ENCODE measurements at places on chromosomes 1 and 21. TPM values are rescaled to one million over a fixed set of nuclear protein-coding genes. Genes with fewer than 3 reads are reported as not detected.

GRCh38 chr1:236281198-236281653 lies 532 bp downstream of the ERO1B start:
- H3K36me3 ChIP-seq = no peaks in the 10 kb centered on the region
- peak overlapping the region; percentile 92 for H3K4me3 ChIP-seq
- peak overlapping the region; percentile 86 for H3K27ac ChIP-seq
- peak; percentile 12 for DNase-seq
- peaks cover 40% of the 10 kb centered on the region for H3K4me1 ChIP-seq

Gene FCER1A
- 5.9 TPM for total RNA-seq

Gene EYA3
- 12.5 TPM for total RNA-seq

DNA sequence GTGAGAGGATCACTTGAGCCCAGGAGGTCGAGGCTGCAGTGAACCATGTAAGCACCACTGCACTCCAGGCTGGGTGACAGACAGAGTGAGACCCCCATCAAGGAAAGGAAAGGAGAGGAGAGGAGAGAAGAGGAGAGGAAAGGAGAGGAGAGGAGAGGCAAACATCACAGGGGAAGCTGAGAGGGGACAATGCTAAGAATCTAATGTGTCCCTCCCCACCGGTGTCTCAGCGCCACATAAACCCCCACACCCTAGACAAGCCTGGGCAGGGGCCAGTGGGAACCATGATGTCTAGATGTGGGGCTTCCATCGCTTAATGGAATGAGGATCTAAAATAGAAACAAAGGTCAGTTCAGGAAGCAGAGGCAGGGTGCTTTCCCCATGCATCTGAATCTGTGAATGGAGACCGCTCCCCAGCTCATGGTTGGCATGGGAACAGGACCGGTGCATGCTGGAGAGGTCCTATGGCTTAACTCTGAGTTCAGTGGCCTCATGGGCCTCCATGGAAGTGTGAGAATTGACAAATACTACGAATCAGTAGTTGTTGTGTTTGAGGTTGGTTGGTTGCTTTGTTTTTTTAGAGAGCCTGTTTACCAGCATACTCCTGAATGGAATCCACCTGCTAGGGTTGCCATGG lies 16.3 kb upstream of the LAPTM5 start:
- no peak for DNase-seq
- no peak overlapping the region for H3K4me3 ChIP-seq
- peaks cover 6% of the 10 kb centered on the region for H3K4me1 ChIP-seq

Gene CFH
- 23.1 TPM for total RNA-seq

Gene ERICH3
- not detected for total RNA-seq

- peak; percentile 10 for DNase-seq
- peaks cover 3% of the 10 kb centered on the region for H3K4me1 ChIP-seq
- peak within 1 kb of the TSS; percentile 39 for H3K4me3 ChIP-seq
- no peak within 1 kb of the TSS for H3K27ac ChIP-seq
Measured at GRCh38 chr1:165444897-165445370, at the start of gene RXRG. Gene RXRG, minus strand, starts transcription at chr1:165445126. Its CDS starts 233 bp downstream, at chr1:165444893.

GRCh38 chr21:44773291-44773932 lies 28.2 kb downstream of the UBE2G2 start:
- H3K4me3 ChIP-seq = no peak overlapping the region
- H3K36me3 ChIP-seq = peaks cover 16% of the 10 kb centered on the region
- H3K4me1 ChIP-seq = peaks cover 12% of the 10 kb centered on the region
- no peaks in the 10 kb centered on the region for H3K27me3 ChIP-seq
- DNase-seq = no peak

GRCh38 chr1:232965124-232965911 lies 14.9 kb downstream of the NTPCR start:
- DNase-seq = no peak
- no peaks in the 10 kb centered on the region for H3K27me3 ChIP-seq
- no peak overlapping the region for H3K27ac ChIP-seq
- peaks cover 2% of the 10 kb centered on the region for H3K36me3 ChIP-seq
- H3K4me1 ChIP-seq = peaks cover 16% of the 10 kb centered on the region

- no peaks in the 10 kb centered on the region for H3K36me3 ChIP-seq
- H3K4me3 ChIP-seq = no peak overlapping the region
- no peaks in the 10 kb centered on the region for H3K27me3 ChIP-seq
- DNase-seq = no peak
- H3K4me1 ChIP-seq = no peaks in the 10 kb centered on the region
Measured at GRCh38 chr1:187999973-188000372, 1171.2 kb downstream of the PLA2G4A start.

GRCh38 chr1:67863637-67864036 lies 30.4 kb upstream of the GNG12 start:
- DNase-seq = no peak
- peaks cover 61% of the 10 kb centered on the region for H3K27me3 ChIP-seq

- H3K36me3 ChIP-seq = no peaks in the 10 kb centered on the region
- no peaks in the 10 kb centered on the region for H3K4me1 ChIP-seq
- H3K27me3 ChIP-seq = peaks cover 42% of the 10 kb centered on the region
- DNase-seq = no peak
- no peak overlapping the region for H3K4me3 ChIP-seq
Measured at GRCh38 chr1:157247005-157247763, 109.0 kb upstream of the ETV3 start.

Gene VAV3
- total RNA-seq = 10.6 TPM

GRCh38 chr1:31796707-31797106 lies 19.1 kb downstream of the SPOCD1 start:
- H3K27ac ChIP-seq = no peak overlapping the region
- H3K27me3 ChIP-seq = peaks cover 46% of the 10 kb centered on the region
- no peak overlapping the region for H3K4me3 ChIP-seq
- H3K36me3 ChIP-seq = no peaks in the 10 kb centered on the region

GRCh38 chr21:14889080-14889810 lies 175.6 kb downstream of the NRIP1 start:
- H3K4me3 ChIP-seq = no peak overlapping the region
- no peak for DNase-seq
- peaks cover 7% of the 10 kb centered on the region for H3K4me1 ChIP-seq
- H3K27me3 ChIP-seq = no peaks in the 10 kb centered on the region
- no peaks in the 10 kb centered on the region for H3K36me3 ChIP-seq

Gene ADORA3
- not detected for total RNA-seq

- H3K27ac ChIP-seq = no peak overlapping the region
- peaks cover 9% of the 10 kb centered on the region for H3K27me3 ChIP-seq
- H3K4me3 ChIP-seq = no peak overlapping the region
- DNase-seq = no peak
Measured at GRCh38 chr21:35350965-35351364, 301.9 kb upstream of the RUNX1 start.

DNA sequence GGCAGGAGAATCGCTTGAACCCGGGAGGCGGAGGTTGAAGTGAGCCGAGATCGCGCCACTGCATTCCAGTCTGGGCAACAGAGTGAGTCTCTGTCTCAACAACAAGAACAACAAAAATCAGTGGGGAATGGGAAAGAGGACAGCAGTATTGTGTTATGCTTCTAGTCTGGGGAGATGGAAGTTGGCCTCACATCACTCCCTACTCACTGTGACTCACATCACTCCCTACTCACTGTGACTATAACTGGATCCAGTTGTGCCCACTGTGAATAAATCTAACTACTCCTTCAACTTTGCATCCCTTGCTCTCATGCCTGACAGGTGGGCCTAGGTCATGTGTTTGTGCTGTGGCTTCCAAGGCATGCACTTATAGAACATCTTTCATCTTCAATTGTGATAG lies 285.4 kb upstream of the USP24 start:
- H3K4me3 ChIP-seq = no peak overlapping the region
- H3K27me3 ChIP-seq = peaks cover 50% of the 10 kb centered on the region
- no peaks in the 10 kb centered on the region for H3K36me3 ChIP-seq
- no peaks in the 10 kb centered on the region for H3K4me1 ChIP-seq
- DNase-seq = no peak

Gene OR2T1
- not detected for total RNA-seq

DNA sequence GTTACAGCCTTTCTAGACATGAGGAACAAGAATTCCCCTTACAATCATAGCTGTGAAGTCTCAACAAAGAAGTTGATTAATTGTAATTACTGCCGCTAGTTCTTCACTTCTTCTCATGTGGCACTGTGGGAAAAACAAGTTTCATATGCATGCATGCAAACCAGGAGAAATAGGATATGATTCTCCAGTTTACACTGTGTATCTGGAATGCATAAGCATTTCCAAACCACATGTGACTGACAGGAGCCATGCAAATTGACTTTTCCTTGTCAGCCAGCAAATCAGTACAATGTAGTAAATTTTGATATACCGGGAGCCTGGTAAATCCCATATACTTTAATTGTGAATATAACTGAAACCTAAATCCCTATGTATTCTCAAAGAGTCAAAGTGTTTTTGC lies 279.3 kb downstream of the PAPPA2 start:
- no peaks in the 10 kb centered on the region for H3K4me1 ChIP-seq
- no peak overlapping the region for H3K4me3 ChIP-seq
- no peak overlapping the region for H3K27ac ChIP-seq
- no peak for DNase-seq
- no peaks in the 10 kb centered on the region for H3K27me3 ChIP-seq
- no peaks in the 10 kb centered on the region for H3K36me3 ChIP-seq

DNA sequence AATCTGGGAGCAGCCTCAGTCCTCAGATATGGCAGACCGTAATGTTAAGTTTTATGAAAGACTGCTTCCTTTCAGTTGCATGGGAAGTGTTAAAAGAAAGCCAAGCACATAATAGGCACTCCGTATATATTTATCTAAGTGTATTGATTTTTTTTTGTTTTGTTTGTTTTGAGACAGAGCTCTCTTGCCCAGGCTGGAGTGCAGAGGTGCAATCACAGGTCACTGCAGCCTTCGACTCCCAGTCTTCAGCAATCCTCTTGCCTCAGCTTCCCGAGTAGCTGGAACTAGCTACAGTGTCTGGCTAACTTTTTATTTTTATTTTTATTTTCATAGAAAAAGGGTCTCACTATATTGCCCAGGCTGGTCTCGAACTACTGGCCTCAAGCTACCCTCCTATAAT lies 341.8 kb downstream of the USH2A start:
- H3K27ac ChIP-seq = no peak overlapping the region
- no peak for DNase-seq
- no peaks in the 10 kb centered on the region for H3K36me3 ChIP-seq
- H3K4me1 ChIP-seq = no peaks in the 10 kb centered on the region
- no peaks in the 10 kb centered on the region for H3K27me3 ChIP-seq
- no peak overlapping the region for H3K4me3 ChIP-seq

DNA sequence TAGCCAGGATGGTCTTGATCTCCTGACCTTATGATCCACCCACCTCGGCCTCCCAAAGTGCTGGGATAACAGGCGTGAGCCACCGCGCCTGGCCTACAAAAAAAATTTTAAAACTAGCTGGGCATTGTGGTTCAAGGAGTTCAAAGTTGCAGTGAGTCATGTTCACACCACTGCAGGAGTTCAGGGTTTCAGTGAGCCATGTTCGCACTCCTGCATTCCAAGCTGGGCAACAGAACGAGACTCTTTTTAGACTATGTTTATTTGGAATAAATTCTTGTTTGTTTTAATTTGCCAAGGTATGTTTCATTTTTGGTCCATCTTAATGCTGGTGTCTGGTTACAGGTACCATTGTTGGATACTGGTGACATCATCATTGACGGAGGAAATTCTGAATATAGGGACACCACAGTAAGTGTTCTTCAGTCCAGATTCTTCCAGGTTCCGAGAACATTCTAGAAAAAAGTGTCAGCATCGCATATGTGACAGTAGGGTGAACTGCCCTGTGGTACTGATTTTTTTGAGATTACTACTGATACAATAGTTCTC lies 3.9 kb downstream of the PGD start:
- no peak for DNase-seq
- H3K4me3 ChIP-seq = no peak overlapping the region
- no peak overlapping the region for H3K27ac ChIP-seq
